Activated T-helper 1 cell treated with anti-CD3 and anti-CD28 coated beads, Interleukin-2, amount 50 U/mL, for 16 hours (primary cell): ENCODE measurements at places on chromosomes 7 and 10.

DNA sequence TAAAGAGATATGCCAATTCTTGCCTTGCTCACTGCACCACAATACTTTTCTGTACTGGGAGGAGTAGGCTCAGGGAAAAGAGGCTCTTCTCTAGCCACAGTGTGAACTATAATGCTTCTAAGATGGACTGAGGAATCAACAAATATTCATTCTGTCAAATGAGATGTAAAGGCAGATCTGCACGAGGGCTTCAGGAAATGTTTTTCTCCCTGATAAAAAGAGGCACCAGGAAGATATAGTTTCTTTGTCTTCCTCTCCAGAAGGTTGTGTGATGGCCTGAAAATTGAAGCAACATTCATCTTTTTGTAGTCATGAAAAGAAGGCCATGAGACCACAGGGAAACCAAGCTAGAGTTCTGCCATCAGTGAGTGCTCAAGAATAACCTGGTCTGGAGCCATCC lies 79.1 kb upstream of the NME8 start:
- no peak for DNase-seq

DNA sequence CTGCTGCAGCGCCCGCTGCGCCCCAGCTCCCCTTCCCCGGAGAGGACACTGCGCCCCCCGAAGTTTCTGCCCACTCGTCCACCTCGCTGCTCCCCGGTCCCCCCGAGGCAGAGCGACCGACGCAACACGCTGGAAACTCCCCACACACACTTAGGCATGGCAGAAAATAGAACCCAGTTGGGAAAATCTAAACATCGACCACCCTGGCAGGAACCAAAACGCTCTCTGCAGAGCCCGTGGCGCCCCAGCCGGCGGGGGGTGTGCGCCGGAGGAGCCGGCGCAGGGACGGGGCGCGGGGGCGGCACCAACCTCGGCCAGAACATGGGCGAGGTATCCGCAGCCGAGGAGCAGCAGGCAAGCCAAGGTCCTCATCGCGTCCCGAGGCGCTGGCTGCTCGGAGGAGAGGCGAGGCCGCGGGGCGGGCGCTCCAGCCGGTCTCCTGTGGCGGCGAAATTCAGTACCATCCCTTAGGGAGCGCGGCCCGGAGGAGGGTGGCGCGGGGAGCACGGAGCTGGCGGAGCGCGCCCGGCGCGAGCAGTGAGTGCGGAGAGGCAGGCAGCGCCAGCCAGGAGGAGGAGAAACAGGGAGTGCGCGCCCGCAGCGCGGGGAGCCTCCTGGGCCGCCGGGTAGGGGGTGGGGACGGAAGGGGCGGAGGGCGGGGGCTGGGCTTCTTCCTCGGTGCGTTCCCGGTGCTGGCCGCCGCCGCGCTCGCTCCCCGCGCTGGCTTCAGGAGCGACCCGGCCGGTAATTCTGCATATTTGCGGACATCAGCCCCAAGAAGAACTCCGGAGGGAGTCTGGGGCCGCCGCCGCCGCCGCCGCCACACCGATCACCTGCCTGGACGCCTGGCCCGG lies 789 bp downstream of the PDGFA start:
- no peak for DNase-seq

GRCh38 chr10:118737603-118738302 lies 17.0 kb downstream of the CACUL1 start:
- DNase-seq: no peak

DNA sequence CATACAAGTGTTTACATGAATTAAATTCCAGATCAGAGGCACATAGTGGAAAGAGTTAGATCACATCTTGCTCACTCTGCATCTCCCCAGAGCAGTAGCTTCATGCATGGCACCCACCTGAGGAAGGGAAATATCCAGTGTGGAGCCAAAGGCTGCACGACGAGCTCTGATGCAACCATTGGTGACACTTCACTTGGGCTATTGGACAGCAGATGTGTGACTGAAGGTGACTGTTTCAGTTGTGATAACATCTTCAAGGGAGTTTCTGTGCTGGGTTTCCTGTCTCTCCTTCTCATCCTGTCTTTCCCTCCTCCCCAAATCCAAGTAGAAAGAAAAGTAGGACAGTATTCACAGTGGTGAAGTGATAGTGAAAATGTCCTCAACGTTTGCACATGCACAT lies 115.0 kb downstream of the TAF3 start:
- no peak for DNase-seq

DNA sequence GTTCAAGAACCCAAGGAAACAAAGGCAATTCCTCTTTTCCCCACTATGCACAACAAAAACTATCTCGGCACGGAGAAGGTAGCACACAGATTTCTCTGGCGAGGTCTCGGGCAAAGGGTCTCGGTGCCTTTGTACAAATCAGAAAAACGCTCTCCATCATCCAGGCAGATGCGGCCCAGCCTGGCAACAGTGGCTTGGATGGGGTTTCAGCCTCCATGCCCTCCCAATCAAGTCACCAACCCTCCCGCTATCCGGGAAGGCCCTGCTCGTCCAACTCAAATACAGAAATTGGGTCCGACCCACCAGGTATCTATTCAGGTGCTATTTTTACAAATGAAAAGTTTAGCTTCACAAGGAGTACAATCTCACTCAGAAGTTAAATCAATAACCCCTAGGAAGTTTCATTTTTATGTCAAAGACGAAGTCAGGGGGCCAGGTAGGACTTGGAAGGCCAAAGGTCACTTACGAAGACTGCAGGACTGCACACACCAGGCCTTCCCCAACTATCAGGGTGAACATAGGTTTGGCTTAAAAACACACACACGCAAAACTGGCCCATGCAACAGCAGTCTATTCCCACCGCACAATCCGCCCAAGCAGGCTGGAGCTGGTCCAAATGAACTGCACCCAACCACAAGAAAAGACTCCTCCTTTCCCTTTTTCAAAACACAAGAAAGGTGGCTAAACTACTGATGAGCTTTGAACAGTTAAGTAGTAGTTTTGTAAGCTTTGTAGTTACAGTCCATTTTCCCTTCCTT lies 43.0 kb downstream of the GNA12 start:
- DNase-seq: no peak

DNA sequence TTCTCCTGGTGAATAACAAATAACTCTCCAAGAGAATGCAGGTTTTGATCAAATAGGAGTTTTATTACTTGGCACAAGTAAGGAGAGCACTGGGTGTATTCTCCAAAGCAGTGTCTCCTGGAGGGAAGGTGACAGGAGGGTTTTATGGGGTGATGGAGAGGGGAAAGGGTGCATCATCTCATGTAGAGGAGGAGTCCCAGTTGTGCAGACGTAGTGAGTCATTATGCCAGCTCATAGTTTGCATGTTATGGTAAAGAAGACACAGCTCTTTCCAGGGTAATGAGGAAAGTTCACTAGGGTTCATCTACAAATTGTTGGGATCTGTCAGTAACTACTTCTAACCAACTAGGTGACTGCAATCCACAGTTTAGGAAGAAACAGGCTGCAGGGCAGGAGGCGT lies 347.9 kb upstream of the MEOX2 start:
- DNase-seq: no peak
